BE2C (cell line): ENCODE measurements at places on chromosomes 7 and 10.

GRCh38 chr10:119478811-119479341, 63.6 kb downstream of the RGS10 start:
- DNase-seq: peak; percentile 23

DNA sequence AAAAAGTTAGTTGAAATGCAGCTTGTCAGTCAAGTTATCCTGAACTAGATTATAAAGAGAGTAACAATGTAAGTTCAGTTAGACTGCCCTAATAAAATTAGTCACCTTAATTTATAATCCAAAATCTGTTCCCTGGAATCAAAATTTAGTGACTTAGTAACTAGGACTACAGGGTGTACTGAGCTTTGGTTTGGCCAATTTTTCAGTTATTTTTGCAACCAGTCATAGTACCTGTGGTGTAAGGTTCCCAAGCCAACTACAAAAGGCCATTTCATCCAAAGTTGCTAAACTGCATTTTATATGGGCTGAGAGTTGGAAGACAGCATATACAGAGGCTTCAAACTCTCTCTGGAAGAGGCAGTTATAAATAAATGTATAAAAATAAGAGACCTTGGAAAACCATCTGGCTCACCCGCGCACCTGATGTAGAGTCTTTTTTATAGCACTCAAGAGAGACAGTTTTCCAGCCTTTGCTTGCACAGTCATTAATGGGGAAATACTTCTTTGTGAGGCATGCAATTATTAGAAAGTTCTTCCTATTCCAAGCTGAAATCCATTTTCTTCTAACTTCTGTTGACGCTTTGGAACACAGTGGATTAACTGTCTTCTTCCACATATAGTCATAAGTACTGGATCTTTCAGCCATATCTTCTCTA, 59.2 kb downstream of the PUS7 start:
- no peak for DNase-seq

GRCh38 chr10:7634142-7634894, 32.4 kb downstream of the ITIH5 start:
- no peak for DNase-seq

DNA sequence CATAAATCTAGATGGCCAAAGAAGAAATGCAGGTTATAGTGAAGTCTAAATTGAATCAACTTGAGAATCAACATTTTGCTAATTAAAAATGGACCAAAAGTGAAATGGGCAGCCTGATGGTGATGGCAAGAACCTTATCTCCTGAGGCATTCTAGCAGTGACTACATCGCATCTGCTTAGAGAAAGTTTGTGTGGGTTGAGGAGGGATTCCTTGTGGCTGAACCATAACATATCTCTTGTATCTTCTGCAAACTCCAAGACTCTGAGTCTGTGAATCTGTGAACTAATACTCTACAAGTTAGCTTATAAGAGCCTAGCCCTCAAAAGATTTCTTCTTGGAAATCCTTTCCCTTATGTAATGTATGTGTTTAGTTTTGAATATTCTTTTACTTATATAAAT, 85.6 kb downstream of the PRKG1 start:
- DNase-seq: no peak

GRCh38 chr7:151292850-151293249, 44.4 kb upstream of the SMARCD3 start:
- no peak for DNase-seq

- no peak for DNase-seq
Measured at GRCh38 chr7:7408001-7408770, 127.5 kb downstream of the COL28A1 start.

DNA sequence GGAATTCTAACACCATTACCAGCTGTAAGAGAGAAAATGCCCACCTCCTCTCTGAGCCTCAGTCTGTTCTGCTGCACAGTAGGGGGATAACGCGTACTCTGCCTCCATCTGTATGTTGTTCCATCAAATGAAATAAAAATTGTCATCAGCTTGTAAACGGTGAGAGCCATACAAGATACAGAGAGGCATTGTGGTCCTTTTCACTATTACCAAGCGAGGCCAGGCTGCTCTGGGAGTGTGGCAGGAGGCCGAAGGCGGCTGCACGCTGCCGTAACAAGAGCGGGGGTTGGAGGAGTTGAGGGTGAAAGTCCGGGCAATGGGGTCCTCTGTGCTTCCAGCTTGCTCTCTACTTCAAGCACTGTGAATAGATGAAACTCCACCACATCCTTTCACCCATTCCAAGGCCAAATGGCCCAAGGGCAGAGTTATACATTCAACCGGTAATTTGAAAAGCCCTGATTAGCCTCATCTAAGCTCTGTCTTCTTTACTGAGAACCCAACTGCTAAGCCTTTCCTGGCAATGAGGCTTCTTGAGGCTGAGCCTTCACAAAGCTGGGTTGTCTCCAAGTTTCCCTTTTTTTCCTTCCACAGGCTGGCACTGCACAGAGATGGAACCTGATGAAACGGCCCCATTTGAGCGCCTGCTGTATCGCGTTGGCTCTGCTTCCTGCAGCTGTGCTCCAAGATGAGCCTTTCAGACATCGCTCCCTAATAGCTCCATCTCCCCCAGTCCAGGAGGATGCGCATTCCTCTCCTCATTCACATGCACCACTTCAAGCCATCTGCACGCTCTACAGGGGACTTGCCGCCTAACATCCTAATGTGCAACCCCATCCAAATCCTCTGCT, 47.2 kb downstream of the PYROXD2 start:
- no peak for DNase-seq

- DNase-seq: no peak
Measured at GRCh38 chr7:115864082-115864481, 166.5 kb downstream of the TFEC start.

DNA sequence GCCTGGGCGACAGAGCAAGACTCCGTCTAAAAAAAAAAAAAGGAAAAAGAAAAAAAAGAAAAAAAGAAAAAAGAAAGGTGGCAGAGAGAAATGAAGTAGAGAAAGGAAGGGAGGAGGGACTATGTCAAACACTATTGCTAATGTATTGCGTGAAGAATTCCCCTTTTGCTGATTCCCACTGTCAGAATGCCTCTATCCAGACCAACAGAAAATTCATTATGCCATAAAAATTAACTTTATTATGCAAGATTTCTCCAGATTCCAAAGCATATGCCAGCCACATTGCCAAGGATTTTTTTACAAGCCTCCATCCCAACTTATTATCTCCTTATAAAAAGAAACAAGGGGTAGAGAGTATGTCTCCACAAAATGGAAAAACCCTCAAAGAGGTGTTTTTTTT, 209.3 kb downstream of the MTERF1 start:
- no peak for DNase-seq

DNA sequence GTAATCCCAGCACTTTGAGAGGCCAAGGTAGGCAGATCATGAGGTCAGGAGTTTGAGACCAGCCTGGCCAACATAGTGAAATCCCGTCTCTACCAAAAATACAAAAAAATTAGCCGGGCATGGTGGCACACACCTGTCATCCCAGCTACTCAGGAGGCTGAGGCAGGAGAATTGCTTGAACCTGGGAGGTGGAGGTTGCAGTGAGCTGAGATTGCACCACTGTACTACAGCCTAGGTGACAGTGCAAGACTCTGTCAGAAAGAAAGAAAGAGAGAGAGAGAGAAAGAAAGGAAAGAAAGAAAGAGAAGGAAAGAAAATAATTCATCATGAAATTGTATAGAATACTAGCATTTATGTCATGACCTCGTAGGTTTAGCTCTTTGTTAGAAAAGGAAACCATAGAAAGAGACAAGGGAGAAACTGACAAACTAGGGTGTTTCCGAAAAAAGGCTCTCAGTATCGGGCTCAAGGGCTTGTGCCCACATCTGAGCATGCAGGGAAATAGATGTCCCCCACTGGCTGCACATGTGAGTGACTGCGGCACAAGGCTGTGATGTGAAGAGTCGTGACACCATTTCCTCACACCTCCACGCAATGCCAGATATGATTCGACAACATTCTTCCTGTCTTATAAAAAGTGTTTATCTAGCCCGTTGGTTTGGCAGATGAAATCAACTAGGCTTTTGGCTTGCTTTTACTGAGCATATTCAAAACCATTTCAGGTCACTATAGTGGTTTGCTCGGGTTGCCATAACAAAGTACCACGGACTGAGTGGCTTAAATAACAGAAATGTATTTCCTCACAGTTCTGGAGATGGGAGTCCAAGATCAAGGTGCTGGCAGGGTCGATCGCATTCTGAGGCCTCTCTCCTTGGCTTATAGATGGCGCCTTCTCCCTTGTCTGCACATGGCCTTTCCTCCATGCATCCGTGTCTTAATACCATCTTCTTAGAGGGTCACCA, 2.0 kb downstream of the SRGN start:
- no peak for DNase-seq

GRCh38 chr10:47256751-47257336, 43.2 kb upstream of the GDF10 start:
- DNase-seq: no peak

DNA sequence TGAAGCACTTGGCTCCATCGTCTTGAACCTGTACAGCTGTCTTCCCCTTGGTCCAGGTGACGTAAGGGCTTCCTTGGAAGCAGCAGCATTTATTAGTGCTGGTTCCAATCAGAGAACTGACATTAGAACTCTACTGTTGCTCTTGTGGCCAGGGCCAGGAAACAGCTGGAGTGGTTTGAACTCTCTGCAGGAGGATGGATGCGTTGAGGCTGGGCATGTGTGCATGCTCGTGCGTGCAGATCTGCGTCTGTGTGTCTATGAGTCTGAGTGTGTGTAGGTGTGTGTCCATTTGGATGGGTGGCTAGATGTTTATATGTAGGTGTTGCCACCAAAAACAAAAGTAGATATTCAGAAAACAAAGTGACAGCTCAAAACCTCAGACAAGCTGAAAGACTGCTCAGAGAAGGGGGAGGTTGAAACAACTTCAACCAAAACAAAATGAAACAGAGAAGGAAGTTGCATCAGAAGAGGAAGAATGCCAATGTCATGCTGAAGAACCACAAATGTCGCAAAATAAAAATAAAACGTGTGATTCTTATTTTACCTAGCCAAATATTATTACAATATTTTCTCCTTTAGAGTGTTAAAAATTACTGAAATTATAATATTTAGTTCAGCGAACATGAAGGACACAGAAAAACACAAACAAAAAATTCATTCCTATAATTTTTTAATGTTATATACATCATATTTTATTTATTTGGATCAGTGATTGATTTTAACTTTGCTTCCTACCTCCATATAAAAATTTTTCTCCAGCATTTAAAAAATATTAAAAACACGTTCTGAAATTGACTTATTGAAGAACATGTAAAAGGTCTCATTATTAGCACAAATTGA, 96.1 kb upstream of the MKLN1 start:
- DNase-seq: no peak

DNA sequence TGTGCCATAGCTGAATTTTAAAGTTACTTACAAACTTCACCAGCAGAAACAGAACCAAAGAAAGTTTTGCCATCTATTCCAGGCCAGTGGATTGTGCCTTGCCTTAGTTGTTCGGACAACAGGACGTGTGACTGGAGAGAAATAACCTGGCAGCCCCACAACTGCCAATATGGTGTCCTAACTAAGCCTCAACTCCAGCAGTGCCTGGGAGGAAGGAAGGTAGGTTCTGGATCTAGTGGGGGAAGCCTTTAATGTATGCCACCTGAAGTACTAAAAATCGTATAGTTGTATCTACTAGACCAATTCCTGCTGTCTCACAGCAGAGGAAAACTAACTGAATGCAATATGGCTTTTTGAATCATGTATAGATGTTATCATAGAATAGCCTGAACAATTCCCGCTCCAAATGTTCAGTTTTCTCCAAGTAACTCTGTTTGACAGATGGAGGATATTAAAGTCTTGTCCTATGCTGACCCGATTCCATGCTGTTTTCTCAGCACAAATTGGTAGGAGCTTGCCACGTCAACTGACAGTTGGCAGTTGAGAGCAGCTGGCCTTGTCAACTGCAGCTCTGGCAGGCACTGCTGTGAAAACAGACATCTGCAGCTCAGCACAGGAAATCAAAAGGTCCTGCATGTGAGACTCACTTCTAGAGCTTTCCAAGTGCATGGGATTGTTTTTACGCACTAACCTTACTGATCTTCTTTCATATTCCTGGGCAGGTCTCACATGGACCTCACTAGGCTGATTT, 84.5 kb upstream of the WNT16 start:
- peak; percentile 24 for DNase-seq

DNA sequence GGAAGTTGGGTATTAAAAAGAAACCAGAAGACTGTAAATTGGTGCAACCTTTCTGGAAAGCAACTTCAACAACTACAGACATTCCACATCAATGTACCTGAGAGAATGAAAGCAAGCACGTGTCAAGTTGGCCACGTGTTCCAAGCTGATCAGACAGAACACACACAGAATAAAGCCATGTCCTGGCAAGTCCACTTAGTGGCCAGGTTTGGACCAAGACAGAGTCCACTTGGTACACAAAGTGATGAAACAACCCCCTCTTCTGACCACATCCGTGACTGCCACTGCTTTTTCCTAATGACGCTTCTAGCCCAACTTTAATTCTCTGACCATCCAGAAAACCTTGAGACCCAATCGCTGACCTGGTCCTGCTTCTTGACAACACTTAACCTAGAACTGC, 109.4 kb downstream of the ABLIM1 start:
- DNase-seq: peak; percentile 21

GRCh38 chr10:64096941-64097340, 575.7 kb downstream of the REEP3 start:
- DNase-seq: no peak

GRCh38 chr10:6543431-6544005, 36.6 kb downstream of the PRKCQ start:
- DNase-seq: no peak

GRCh38 chr10:120495226-120496009, 38.4 kb downstream of the PLPP4 start:
- DNase-seq: peak; percentile 54

GRCh38 chr7:5363729-5364128, 59.9 kb downstream of the TNRC18 start:
- DNase-seq: no peak
